ENCODE measurements at places on chromosomes 16 and 17.

DNA sequence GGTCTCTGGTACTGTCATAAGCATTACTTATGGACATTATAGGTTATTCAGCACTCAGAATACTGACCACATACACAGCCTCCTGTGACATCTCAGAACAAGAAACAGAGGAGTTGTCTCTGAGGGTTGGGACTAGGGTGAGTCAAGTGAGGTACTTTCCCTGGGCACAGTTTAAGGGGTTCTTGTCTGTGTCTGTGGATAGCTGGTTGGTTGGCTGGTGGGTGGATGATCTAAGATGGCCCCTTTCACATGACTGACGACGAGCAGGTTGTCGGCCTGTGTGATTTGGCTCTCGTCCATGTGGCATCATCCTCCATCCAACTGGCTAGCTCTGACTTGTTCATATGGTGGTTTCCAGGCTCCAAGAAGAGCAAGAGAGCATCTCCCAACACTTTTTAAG is 163.9 kb downstream of the PRKCB start:
- peak; percentile 42 for DNase-seq

DNA sequence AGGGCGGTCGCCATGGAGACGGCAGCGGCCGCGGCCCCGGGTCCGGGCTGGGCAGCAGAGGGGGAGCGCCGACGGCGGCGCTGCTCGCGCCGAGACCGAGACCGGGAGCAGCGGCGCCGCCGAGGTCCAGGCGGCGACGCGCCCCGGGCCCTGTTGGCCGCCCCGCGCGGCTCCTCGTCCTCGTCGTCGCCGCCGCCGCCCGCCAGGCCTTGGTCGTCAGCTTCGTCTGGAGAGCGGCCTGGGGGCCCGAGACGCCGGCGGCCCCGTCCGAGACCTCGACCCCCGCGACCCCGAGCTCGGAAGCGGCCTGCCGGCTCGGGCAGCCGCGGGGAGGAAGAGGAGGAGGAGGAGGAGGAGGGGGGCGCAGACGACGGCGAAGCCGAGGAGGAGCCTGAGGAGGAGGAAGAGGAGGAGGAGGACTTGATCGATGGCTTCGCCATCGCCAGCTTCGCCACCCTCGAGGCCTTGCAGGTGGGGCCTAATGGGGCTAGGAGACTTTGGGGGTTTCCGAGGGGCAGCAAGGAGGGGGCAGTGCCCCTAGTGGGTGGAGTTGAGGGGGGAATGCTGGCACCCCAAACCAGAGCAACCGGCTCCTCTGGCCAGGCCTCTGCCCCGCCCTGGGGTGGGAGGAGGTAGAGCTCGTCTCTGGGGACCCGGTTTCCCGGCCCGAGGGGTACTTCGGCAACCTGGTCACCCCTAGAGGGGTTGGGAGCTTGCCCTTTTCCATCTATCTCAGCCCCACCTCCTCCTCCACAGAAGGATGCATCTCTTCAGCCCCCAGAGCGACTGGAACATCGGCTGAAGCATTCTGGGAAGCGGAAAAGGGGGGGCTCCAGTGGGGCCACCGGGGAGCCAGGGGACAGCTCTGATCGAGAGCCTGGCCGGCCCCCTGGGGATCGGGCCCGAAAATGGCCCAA is 1.5 kb downstream of the FBRS start:
- no peak for DNase-seq

DNA sequence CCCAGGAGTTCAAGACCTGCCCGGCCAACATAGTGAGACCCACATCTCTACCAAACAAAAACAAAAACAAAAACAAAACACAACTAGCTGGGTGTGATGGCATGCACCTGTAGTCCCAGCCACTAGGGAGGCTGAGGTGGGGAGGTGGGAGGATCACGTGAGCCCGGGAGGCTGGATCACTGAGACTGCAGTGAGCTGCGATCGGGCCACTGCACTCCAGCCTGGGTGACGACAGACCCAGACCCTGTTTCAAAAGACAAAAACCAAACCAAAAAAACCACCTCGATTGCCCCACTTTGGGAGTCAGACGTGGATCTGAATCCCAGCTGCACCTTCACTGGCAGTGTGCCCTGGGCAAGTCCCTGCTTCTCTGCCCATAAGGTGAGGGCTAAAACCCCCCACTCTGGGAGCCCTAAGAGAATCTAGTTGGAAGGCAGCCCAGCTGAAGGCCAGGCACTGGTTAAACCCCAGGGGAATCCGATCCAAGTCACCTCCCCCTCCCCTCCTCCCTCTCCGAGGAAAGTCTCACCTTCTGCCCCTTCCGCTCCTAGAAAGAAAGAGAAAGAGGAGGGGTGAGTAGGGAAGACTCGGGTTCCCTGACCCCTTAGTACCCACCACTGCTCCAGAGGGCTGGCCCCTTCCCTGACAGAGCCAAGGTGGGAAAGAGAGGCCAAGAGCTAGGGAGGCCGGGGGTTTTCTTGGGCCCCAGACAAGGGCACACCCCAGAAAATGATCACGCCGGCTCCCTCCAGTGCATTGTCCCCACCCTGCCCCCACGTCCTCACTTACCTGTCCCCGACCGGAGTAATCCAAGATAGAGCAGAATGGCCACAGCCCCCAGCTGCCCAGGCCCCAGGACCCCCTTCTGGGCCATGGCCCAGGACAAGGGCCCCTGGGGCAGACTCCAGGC is 647 bp downstream of the PRSS8 start:
- DNase-seq: no peak

GRCh38 chr17:35081638-35082037 is 18.1 kb upstream of the RFFL start:
- no peak for DNase-seq

DNA sequence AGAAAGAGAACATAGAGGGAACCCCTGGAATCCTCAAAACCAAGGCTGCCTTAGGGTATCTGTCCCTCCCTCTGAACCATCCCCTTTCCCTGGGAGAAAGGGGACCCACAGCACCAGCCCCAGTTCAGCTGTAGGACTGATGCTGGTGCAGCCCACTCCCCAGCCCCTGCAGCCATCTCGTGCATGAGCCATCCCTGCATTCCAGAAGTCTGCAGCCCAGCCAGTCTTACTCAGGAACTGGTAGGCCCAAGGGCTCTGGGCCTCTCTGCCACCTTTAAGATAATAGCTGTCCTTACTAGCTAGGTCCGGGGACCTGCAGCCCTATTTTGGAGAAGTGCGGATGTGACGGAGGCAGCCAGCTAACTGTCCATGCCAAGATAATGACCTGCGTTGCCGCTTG is 6.0 kb upstream of the EVPL start:
- DNase-seq: no peak

DNA sequence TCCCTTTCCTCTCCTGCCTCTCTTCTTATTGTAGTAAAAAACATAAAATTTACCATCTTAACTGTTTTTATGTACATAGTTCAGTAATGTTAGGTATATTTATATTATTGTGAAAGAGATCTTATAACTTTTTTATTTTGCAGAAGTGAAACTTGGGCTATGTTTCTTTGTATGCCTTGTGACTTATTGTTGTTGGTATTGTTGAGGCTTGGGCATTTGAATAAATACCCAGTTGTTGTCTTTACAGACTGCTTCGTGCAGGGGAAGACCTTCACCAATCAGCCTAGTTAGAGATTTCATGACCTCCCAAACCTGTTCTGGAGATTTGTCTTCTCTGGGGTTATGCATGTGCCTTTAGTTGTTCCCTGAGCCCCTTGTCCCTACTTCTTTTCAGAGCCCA is 31.9 kb downstream of the REXO5 start:
- DNase-seq: no peak

GRCh38 chr16:17287166-17287800 is 183.5 kb downstream of the XYLT1 start:
- DNase-seq: no peak

GRCh38 chr16:17417740-17418139 is 53.0 kb downstream of the XYLT1 start:
- DNase-seq: no peak

DNA sequence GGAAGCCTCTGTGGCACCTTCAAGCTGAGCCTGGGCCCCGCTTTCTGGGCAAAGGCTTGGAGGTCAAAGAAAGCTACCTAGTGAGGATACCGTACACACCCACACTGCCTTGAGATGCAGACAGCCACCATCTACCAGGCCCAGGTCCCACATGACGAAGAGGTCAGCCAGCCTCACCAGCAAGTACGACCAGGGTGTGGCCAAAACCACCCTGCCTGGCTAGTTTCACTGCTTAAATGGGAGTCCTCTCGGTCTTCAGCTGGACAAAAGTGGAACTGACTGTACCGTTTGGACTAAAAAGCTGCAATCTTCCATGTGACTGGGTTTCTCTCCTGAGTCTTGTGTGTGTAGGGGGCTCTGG is 21.6 kb downstream of the VASN start:
- no peak for DNase-seq

DNA sequence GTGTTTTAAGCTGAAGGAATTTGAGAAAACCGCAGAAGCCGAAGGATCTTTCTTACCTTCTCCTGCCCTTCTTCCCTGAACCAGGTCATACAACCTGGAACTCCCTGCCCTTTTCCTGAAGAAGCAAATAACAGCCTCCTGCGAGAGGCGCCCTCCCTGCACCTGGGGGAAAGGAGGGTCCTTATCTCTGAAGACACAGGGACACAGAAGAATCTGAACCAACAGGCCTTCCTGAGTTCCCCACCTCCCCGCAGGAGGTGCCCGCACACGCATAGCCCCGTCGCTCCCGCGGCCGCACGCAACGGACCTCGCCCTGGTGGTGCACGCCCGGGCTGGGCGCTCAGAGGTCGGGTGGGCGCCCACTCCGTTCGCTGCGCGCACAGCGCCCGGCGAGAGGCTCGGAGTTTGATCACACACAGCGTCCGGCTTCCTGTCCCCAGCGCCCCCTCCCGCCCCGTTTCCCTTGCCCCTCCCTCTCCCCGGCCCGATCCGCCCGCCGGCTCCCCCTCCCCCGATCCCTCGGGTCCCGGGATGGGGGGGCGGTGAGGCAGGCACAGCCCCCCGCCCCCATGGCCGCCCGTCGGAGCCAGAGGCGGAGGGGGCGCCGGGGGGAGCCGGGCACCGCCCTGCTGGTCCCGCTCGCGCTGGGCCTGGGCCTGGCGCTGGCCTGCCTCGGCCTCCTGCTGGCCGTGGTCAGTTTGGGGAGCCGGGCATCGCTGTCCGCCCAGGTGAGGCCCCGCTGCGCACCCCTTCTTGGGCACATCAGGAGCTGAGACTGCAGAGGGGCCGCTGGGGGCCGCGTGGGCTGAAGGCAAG is at the start of gene TNFSF12:
Gene TNFSF12, plus strand, starts transcription at position 474 of the 816 bp plus-strand sequence. Its CDS starts 96 bp downstream, at position 570.
- DNase-seq: peak; percentile 23

- no peak for DNase-seq
Measured at GRCh38 chr16:59950431-59950830, 1216.3 kb upstream of the GOT2 start.

- no peak for DNase-seq
Measured at GRCh38 chr17:58996968-58997367, 109.7 kb downstream of the TRIM37 start.

GRCh38 chr16:65967376-65967775 is 399.1 kb upstream of the CDH5 start:
- DNase-seq: no peak

GRCh38 chr17:43125133-43125966 is at the start of gene BRCA1:
Gene BRCA1 (minus strand): TSS chr17:43125364. CDS start chr17:43124096, 1,268 bp downstream.
- DNase-seq: peak; percentile 66

DNA sequence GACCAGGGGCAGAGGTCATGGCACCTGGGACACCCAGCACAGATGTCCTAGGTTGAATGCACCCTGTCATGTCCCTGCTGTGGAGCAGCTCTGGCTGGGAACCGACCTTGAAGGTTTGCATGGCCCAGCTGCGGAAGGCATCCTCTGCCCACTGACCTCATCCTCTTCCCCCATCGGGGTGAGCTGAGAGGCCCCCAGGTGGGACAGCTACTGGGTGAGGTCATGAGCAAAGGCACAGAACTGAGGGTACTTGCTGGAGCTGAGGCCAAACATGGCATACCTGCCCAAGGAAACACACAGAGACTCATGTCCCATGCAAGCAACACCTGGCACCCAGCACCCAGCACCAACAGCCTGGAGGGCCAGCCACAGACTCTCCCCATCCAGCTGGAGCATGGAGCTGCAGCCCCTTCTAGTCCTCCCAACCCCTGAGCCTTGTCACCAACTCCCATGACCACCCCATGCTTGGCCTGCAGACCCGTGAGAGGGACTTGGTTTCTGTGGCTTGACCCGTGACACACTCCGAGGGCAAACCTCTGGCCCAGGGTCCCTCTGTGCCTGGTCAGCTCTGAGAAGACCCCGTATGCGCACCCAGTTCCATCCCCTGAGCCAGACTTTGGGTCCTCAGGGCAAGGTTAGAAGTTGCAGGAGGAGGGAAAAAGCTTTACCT is 33.1 kb downstream of the LGALS9 start:
- no peak for DNase-seq

DNA sequence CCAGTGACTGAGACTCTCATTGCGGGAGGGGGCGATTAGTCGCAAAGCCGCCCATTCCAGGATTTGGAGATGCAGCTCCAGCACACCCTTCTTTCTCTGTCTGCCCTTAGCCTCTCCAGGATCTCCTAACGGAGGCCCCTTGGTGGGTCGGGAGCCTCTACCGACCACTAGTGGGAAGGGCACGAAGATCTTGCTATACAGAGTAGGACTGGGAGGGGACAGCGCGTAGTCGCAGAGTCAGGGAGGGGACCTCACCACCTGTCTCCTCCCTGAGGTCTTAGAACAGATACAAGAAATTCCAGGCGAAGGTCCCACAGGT is 588 bp upstream of the SMTNL2 start:
- no peak for DNase-seq

DNA sequence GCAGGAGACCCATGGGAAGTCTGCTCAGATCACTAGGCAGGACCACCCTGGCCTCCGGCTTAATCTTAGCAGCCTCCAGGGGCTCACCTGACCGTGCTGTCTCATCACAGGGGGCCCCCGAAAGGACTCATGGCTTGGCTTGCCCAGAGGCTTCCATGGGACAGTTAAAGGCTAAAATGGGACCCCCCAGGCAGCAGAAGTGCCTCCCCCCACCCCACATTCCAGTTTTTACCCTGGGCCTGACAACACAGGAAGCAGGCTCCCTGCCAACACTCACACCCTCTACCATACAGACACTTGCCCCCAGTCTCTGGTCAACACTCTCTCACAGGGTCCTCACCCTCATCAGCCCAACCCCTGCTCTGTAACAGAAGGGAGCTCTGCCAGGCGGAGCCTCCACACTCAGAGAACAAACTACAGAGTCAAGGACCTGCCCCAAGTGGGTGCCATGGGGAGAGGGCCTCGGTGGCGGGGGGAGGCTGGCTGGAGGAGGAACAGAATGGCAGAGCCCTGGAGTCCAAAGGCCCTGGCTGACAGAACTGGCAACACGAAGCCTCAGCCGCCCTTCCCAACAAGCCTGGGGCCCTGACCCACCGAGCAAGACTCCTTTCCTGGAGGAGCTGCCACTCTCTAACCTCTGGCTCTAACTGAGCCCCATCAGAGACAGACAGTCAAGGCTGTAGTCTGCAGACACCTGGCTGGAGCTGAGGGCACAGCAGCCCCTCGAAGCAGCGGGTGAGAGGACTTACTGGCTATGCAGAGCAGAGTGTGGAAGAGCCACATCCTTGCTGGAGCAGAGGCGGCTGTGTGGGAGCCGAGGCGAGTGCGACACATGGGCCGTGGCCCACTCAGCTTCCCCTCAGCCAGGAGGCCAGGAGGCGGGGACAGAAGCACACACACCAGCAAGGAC is at the start of gene ITGAE:
Gene ITGAE, minus strand, starts transcription at position 827 of the 910 bp plus-strand sequence. Its CDS starts 44 bp downstream, at position 783.
- DNase-seq: no peak

GRCh38 chr17:77140166-77140877 is 447 bp upstream of the SEC14L1 start:
- DNase-seq: peak; percentile 98
